ENCODE measurements at places on chromosomes 2 and 18.

DNA sequence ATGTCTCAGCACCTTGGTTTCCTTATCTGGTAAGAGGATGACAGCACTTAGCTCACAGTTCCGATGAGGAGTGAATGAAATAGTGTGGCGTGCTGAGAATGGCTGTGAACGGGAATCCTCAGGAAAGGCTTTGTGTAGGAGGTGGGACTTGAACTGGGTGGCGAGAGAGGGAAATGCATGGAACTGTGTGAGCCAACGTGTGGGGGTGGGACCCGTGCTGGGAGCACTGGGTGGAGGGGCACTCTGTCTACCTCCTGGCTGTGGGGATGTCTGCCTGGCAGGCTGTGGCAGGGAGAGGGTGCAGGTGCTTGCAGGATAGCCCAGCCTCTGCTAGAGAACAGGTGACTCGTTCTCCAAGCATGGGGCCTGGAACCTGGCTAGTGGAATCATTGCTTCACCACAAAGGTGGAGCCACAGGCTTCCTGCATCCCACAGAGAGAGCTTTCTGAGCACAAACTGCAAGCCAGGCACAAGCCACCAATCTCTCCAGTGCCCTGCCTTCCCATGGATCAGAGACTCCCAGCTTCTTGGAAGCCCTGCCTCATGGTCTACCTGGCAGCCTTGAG, 145.2 kb downstream of the CELF4 start:
- no peak for DNase-seq

- DNase-seq: peak; percentile 19
These were observed 276.9 kb upstream of the ERBB4 start for GRCh38 chr2:212815453-212815852.

DNA sequence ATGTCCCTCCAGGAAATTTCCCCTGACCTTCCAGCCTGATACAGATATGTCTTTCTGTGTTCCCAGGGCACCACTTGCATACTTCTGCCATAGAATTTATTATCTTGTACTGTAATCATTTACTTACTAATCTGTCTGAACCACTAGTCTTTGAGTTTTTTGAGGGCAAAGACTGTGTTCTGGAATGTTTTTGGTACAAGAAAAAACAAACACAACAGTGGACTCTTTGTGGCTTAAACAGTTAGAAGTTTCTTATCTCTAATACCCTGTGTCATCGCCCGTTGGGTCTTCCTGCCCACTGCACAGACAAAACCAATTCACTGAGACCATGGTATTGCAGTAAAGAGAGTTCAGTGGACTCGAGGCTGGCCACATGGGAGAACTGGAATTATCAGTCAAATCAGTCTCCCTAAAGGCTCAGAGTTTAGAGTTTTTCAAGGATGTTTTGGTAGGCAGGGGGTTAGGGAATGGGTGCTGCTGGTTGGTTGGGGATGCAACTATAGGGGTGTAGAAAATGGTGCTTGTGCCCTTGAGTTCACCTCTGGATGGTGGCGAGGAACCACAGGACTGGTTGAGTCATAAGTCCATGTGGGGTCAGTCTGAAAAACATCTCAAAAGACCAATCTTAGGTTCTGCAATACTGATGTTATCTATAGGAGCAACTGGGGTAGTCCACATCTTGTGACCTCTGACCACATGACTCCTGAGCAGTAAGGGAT, 20.3 kb downstream of the RALB start:
- no peak for DNase-seq

- no peak for DNase-seq
These were observed 19.5 kb downstream of the DGUOK start for GRCh38 chr2:73946215-73946614.

- DNase-seq: no peak
These were observed 55.2 kb upstream of the REV1 start for GRCh38 chr2:99545066-99545465.

DNA sequence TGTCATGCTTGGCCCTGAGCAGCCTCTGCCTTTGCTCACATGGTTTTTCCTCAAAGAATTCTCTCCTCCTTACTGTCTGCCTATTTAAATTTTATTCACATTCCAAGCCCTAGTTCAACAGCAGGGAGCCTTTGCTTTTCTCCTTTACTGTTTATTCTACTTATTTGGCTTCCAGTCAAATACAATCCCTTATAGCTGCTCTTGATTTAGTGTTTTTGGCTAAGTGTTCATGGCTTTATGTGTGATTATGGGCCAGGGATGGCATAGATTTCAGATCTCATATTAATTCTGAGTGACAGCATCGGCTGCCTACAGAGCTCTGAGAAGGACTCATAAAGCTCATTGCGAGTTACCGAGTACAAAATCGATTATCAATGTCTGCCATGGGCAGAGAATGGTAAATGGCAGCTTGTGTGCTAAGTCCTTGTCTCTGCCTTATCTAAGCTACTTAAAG, 106.7 kb downstream of the METTL8 start:
- no peak for DNase-seq

DNA sequence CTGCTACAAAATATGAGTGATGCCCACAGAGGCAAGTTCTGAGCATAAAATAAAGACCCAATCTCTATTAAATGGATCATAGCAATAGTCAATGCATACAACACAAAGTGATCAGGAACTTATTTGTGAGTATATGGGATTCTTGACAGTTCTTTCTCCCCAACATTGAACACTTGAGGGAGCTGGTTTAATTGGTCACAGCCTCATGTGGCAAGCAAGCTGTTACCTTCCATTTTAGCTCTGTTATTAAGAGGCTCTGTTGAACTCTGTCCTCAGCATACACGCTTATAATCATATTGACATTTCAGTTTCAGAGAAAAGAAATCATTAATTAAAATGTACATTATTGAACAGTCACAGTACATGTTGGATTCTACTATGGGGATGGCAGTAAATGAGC, 37.6 kb upstream of the PAX3 start:
- DNase-seq: no peak

- DNase-seq: no peak
These were observed 110.6 kb upstream of the FHL2 start for GRCh38 chr2:105509269-105510086.

DNA sequence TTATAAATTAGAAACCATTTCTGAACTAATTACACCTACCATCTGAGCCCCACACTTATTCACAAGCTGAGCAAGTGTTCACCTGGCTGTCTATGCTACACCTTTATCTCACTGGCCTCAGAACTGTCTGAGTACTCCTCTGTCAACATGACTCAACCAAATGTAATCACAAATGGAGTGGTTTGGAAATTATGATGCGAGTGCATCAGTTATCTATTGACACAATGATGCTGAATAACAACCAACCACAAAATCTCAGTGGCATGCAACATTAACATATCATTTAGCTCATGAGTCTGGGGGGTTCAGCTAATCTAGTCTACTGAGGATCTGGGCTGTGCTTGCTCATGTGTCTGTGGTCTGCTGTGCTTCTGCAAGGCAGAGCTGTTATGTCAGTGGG, 184.2 kb upstream of the NXPH2 start:
- no peak for DNase-seq

DNA sequence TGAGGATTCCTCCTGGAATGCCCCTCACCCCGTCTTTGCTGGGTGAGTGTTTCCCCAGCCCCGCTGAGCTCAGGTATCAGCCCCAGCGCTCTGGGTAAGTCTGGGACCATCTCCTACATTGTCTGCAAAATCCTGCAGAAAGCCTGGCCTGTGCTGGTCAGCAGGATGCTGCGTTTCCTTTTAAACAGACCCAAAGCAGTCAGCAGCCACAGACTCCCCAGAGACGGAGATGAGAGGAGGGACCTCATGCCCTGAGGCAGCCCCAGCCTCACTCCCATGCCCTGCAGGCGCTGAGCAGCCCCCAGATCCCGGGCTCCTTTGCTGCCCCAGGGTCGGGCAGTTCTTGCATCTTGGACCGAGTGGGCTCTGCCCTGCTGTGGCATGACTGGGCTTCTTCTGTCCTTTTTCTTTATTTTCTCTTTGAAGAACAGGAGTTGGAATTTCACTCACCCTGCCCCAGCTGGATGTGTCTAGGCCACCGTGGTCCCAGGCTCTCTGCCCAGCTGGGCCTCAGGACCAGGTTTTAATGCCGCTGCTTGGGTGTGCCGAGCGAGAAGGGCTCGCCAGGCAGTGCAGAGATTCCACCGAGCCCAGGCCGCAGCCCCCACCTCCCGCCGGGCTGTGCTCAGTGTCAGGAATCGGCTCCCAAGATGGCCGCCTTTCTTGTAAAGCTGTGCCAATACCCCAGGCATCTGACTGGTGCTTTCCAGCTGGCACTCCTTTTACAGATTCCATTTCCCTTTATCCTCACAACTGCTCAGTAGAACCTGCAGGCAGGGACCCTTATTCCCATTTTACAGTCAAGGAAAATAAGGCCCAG, 43.6 kb downstream of the ODC1 start:
- no peak for DNase-seq

GRCh38 chr2:96773922-96774321, 13.2 kb downstream of the CNNM4 start:
- DNase-seq: no peak

DNA sequence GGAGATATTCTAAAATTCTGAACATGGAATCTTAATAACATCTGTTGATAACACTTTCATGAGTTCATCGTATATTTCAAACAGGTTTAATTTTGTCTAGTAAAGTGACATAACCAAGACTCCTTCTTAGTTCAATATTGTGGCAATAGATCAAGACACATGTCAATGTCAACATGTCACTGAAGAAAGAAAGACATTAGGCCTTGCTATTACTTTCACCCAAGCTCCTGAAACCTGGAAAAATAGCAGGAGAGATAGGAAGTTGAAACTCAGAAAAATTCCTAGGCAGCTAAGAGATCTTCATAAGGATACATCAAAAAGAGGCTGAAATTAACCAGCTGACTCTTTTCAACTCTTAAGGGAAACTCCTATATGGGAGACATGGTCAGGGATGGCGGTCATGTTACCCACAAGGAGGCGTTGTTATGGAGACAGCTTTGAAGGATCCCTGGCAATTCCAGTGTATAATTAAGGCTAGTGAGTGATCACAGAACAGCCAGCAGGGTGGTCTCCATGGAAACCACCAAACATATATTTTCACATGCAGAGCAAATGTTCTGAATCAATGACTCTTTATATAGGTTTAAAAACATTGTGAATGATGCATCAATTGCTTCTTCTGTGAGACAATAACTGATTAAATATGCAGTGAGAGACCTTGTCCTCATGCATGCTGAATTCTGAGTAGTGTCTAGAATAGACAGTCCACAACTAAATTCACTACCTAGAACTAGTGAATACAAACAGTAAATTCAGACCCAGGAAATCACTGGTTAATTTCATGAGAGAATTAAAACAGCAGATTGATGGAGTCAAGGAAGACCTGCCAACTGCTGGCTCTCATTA, 115.3 kb upstream of the RIOK3 start:
- DNase-seq: no peak

DNA sequence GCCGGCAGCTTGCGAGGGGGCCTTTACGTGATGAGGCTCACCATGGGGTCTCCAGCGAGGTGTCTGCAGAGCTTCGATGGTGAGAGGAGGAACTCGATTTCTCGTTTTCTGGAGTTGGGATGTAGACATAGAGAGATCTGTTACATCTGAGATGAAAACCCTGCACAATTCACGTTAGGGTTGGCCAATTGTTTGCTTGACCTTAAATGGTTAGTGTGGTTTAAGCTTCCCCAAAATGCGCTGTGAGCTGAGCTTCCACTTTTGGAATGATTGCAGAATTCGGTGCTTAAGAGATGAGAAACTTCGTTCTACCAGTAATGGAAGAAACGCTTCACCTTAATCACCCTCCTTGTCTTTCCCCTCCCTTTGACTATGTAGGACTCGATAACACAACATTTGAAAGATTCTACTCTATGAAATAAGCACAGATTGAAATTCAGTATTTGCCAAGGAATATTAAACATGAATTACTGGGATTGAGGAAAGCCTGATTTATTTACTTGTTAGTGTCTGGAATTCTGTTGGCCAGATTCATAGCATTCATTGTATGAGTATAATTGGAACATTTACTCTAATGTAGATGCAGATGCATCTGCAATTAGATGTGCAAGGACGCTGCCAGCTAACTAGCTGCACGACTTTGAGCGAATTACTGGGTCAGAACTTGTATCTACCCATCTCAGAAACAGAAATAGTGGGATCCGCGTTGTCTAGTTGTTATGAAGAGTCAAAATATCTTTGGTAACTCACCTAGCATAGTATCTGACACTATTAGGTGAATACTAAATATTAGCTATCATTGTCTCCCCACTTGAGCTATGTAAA, 1.6 kb upstream of the KLF7 start:
- no peak for DNase-seq

- DNase-seq: no peak
These were observed 689.6 kb downstream of the TSN start for GRCh38 chr2:122445003-122445402.

DNA sequence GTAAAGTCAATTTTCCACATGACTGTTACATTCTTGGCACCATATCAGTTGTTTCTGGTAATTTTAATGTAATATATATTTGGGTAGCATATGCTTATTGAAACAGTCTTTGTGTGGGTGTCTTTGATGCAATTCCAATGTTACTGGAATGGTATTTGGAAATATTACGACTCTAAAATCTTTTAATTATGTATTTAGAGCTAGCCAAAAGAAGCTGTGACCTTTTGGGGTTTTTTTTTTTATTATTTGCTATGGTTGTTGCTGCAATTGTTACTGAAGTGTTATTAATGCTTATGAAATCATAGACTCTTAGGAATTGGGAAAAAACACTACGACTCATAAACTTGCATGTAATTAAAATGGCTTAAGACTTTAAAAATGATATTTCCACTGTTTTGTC, 95.9 kb downstream of the AOX1 start:
- no peak for DNase-seq

DNA sequence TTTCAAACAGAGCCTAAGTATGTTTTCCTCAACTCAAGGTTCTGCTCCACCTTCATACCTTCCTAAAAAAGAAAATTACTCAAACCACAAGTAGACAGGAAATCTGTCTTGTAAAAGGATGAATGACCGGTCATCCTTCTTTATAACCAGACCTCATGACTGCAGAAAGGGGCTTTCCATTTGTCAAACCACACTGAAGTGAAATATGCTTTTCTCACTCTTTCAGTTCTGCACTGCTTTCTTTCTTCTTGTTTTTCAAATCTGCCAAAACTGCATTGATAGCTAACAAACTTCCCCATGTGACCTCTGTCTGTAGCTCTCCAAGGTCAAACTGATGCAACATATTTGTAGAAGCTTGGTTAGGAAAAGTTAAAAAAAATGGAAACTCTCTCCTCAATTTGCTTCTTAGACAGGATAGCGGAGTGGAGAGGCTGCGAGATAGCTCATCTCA, 308.9 kb upstream of the CCDC68 start:
- no peak for DNase-seq

DNA sequence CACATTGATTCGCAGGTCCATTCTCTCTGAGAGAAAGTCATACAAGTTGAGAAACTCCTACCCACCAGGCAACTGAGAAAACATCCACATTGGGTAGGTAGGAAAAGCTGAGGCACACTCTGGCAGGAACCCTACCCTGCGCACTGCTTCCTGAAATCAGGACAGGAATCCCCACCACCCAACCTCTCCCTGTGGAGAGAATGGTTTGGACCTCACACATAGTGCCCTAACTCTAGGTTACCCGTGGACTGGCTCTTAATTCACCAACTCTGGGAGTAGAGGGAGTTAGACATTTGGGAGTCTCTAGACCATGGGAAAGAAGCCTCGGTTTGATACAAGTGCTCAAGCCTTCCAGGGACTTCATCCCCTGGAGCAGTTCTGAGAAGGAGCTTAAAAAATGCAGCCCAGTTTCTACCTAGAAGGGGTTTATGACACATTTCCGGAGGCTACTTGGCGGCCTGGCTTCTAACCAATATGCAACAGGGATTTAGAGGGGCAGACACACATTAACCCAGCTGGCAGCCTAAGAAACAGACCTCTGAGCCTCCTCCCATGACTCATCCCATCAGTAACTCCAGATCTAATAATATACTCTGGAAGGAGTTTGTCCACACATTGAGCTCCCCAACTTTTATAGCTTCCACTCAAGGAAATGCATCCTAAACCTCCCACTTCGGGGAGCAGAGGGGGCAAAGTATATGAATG, 136.7 kb downstream of the EML6 start:
- DNase-seq: no peak

All from stimulated activated CD8-positive, alpha-beta memory T cell treated with anti-CD3 and anti-CD28 coated beads, Interleukin-15, amount 100 ng/mL, for 48 hours (primary cell).